ENCODE measurements at places on chromosomes 13 and 19.

- DNase-seq = peak; percentile 90
These were observed 23.7 kb upstream of the GPR18 start for GRCh38 chr13:99281811-99282263.

DNA sequence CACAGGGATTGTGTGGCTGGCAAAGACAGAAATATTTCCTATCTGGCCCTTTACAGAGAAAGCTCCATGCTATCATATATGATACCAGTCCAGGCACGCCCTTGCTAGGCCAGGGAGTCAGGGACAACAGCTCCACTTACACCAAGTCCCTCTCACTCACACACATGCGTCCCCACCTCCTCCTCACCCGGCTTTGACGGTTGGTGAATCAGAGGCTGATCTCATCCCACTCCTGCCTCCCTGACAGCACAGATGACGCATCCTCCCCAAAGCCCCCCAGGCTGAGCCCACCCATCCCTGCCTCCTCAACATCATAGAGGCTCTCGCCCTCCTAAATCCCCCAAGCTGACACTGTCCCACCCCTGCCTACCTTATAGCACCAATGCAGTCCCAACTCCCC lies 62.7 kb downstream of the F2RL3 start:
- DNase-seq = peak; percentile 30

DNA sequence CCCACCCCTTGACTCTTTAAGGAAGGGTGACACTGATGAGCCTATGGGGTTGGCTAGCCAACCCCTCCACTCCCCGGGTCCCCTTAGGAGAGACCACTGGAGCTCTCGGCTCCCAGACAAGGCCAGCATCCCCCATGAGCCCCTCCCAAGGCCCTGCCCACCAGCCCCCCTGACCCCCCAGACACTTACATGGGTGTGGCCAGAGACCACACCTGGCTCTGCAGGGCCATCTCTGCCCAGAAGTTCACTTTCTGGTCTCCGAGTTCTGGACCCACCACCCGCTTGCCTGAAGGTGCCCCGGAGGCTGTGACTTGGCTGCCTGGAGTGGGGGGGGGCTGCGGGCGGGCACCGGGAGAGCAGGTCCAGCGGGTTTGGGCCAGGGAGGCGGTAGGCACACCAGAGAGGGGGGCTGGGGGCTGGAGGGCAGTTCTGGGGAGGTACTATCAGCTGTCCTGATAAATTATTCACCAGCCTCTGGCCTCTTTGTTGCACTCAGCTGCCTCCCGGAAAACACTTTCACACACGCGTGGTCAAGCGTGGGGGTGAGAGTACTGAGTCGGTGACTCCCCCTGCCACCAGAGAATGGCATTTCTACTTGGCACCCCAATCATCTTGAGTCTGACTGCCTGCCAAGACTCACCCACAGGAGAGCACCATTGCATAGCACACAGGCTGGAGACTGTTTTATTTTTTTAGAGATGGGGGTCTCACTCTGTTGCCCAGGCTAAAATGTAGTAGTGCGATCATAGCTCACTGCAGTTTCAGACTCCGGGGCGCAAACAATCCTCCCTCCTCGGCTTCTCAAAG lies at the start of gene PALM3:
Gene PALM3, minus strand, starts transcription at position 326 of the 807 bp plus-strand sequence. Its CDS starts 96 bp downstream, at position 230.
- no peak for DNase-seq

GRCh38 chr13:93254775-93255174 lies 28.2 kb downstream of the GPC6 start:
- no peak for DNase-seq

DNA sequence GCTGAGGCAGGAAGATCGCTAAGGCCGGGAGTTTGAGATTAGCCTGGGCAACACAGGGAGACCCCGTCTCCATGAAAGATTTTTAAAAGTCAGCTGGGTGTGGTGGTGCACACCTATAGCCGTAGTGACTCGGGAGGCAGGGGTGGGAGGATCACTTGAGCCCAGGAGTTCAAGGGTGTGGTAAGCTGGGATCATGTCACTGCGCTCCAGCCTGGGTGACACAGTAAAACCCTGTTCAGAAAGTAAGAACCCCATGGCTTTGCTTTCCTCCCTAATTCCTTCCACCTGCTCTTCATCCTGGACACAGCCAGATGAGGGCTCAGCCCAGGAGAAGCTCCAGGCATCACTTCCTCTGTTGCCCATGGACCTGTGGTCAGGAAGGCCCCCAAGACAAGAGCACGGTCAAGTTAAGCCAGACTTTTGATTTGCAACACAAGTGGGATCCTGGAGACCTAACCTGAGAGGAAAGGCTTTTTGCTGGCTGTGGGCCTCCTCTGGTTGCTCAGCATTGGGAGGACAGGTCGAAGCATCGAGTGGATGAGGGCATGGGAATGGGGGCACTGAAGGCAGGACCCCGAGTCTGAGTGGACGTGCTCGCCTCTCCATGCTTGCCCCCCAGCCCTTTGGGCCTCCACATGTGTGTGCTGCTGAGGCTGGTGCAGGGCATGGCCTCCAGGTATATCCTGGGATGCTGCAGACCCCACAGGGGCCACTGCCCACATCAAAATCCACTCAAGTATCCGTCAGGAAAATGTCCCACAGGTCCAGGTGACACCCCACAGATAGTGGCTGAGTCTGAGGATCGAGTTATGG lies 25.4 kb downstream of the TUBA3C start:
- peak; percentile 35 for DNase-seq

- no peak for DNase-seq
These were observed 11.6 kb upstream of the PGLS start for GRCh38 chr19:17499648-17500446.

GRCh38 chr13:25739376-25739775 lies 312.4 kb downstream of the SHISA2 start:
- no peak for DNase-seq

- no peak for DNase-seq
These were observed 6.4 kb upstream of the BST2 start for GRCh38 chr19:17411801-17412200.

DNA sequence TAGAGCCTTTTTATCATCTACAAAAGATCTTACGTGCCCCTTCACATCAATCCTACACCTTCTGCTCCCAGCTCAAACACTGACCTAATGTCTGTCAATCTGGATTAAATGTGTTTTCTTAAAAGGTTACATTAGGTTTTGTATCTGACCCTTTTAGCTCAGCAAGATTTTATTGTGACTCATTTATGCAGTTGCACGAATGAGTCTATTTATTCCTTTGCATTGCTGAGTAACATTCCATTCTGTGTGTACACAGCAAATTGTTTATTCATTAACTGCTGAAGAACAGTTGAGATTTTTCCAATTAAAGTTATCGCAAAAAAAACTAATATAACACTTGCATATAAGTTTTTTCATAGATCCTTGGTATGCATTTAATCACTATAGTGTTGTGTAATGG lies 253.9 kb upstream of the GPC6 start:
- DNase-seq = no peak

- no peak for DNase-seq
These were observed 10.2 kb upstream of the EMC10 start for GRCh38 chr19:50465986-50466705.

DNA sequence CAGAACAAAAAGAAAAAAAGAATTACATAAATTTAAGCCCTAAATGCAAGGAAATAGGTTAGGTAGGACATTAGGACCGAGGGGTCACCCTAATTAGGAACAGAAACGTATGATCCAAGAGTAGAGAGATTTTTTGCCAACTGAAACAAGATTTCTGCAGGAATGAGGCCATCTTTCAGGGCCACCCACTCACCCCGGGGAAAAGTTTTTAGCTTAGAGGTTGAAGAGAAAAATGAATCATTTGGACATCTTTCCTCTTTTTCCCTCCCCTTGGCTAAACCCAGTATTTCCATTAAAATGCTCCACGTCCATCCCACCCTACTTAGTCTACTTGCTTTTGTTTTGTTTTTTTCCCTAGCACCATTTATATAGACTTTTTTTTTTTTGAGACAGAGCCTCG lies 10.6 kb upstream of the PNMA8A start:
- no peak for DNase-seq

DNA sequence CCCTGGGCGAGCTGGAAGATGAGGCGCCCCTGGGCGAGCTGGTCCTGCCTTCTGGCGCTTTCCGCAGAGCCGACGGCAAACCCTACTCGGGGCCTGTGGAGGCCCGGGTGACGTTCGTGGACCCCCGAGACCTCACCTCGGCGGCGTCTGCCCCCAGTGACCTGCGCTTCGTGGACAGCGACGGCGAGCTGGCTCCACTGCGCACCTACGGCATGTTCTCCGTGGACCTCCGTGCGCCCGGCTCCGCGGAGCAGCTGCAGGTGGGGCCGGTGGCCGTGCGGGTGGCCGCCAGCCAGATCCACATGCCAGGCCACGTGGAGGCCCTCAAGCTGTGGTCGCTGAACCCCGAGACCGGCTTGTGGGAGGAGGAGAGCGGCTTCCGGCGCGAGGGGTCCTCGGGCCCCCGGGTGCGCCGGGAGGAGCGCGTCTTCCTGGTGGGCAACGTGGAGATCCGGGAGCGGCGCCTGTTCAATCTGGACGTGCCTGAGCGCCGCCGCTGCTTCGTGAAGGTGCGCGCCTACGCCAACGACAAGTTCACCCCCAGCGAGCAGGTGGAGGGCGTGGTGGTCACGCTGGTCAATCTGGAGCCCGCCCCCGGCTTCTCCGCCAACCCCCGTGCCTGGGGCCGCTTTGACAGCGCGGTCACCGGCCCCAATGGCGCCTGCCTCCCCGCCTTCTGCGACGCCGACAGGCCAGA lies 6.3 kb downstream of the CILP2 start:
- DNase-seq = no peak

- no peak for DNase-seq
These were observed 5.2 kb upstream of the BCAM start for GRCh38 chr19:44803442-44804428.

DNA sequence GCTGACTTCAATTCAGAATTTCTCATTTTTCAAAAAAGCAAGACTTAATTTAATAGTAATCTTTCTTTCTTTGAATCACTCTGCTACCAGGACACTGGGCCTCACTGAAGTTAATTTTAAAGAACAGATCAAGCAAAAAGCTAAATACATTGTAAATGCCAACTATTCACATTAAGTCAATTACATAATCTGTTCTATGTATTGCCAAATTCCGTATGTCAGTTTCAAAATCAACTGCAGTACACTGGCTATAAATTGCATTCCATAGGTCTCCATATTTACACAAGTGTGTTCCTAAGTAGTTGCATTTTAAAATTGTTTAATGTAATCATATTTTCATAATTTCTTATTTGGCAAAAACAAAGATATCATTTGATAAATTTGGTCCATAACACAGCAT lies 10.1 kb downstream of the FOXO1 start:
- DNase-seq = no peak

DNA sequence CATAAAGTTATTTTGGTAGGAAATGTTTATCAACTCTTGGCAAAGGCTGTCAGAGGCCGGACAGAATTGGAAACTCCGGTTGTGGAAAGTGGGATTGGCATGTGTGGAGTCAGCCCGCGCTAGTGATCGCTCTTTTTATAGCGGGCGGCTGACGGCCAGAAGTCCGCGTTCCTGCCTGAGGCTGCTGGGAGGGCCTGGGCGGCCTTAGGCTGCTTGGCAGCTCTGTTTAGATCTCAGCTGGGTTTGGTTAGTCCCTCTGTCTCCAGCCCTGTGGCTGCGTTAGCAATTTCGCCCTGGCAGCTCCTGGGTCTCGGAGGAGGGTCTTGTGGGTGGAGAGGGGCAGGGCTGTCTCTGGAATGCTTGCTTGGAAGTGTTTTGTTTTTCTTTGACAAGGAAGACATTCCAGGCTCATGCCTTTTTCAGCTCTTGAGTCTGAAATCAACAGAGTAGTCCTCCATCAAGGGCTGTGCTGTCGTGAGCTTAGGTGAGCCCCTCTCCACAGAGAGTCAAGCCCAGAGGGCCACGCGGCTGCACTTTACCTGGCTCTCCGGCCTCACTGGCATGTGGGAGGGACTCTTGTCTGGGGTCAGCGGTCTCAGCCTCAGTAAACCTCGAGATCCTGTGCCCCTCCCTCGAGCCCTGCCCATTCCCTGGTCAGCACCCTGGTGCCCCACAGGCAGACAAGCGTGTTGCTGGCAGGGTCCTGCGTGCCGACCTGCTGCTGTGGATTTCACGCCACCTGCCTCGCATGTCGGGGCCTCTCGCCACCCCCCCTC lies 22.5 kb downstream of the DOT1L start:
- peak; percentile 97 for DNase-seq

DNA sequence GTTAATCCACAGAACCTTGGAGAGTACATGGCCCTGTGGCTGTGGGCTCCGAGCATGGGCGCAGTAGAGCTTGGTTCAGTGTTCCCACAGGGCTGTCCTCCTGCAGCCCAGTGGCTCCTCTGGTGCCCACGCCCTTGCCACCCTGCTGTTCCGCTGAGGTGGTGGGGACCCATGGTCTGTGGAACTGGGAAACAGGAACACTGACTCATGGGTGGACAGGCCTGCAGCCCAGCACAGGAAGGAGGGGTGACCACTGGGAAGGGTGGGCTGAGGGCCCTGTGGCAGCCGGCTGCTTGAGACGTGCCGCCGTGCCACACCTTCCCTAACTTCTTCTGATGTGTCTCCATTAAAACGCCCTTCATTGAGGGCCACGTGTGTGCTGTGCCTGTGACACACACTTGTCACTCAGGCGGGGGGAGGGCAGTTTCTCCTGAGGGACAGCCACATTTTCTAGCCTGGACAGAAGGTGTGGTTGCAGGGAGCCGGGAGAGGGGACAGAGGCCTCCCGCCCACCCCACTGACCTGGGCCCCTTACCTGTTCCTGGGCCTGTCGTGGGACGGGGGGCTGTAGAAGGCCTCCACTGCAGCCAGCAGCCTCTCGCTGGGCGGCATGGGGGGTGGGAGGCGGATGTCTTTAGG lies 21.1 kb downstream of the CHERP start:
- DNase-seq = no peak

GRCh38 chr13:29743201-29743786 lies 107.1 kb downstream of the UBL3 start:
- peak; percentile 85 for DNase-seq

- no peak for DNase-seq
These were observed 18.5 kb downstream of the KLF2 start for GRCh38 chr19:16343156-16343555.

DNA sequence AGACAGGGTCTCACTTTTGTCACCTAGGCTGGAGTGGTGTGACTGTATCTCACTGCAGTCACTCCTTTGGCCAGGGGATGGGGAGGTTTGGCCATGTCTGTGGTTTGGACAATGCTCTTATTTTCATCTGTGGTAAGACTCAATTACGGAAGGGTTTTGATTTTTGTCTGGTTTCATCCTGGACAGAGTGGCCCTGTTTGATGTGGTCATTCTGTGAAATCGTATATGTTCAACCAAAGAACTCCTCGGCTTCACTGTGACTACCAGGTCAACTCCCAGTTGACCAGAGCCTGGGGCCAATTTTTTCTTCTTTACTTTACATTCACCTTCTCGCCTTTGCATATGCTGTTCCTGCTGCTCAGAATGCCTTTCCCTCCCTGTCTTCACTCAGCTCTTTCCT lies 6.8 kb upstream of the CCDC124 start:
- DNase-seq = no peak

DNA sequence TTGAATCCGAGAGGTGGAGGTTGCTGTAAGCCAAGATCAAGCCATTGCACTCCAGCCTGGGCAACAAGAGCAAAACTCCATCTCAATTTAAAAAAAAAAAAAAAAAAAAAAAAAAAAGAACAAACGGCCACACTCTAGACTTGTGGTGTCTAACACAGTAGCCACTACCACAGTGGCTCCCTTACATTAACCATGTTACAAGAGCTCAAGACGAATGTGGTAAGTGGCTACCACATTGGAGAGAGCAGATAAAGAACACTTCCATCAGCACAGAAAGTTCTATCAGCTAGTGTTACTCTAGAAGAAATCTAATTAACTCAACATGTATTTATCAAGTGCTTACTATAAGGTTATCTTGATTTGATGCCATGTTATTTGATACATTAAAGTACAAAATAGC lies 11.5 kb downstream of the XPO4 start:
- no peak for DNase-seq

- no peak for DNase-seq
These were observed 39.8 kb upstream of the MBNL2 start for GRCh38 chr13:97182111-97182890.
